ENCODE measurements at places on chromosomes 1 and 21.

DNA sequence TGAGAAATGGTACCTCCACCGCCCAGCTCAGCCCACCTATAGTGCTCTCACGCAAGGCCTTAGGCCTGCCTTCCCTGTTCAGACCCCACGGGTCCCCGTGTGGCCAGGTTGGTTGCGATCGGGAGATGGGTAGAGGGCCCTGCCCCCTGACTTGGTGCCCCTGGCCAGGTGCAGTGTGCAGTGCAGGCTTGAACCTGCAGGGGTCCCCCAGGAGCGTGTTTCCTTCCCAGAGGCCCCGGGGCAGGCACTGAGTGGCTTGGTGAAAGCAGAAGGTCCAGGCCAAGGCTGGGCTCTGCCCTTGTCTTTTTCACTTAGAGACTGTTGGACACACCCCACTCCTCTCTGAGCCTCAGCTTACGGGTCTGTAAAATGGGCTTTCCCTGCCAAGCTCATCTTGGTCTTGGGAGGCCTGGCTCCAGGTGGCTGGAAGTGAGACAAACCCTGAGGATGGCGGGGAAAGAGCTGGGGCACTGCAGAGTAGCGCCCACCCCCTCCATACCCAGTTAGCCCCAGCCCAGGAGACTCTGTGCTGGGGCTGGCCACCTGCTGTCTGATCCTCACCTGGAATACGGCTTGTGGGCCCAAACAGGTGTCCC, 9.3 kb upstream of the HES5 start:
- H3K36me3 ChIP-seq = no peaks in the 10 kb centered on the region
- no peak overlapping the region for H3K27ac ChIP-seq
- H3K27me3 ChIP-seq = peaks cover 7% of the 10 kb centered on the region
- H3K4me1 ChIP-seq = peaks cover 8% of the 10 kb centered on the region

GRCh38 chr1:118481126-118481525, 296.1 kb upstream of the SPAG17 start:
- DNase-seq = no peak
- no peak overlapping the region for H3K4me3 ChIP-seq
- no peaks in the 10 kb centered on the region for H3K4me1 ChIP-seq
- H3K36me3 ChIP-seq = no peaks in the 10 kb centered on the region
- no peaks in the 10 kb centered on the region for H3K27me3 ChIP-seq
- H3K27ac ChIP-seq = no peak overlapping the region

GRCh38 chr1:206723805-206724472, 39.2 kb downstream of the MAPKAPK2 start:
- H3K4me1 ChIP-seq = peaks cover 74% of the 10 kb centered on the region
- no peaks in the 10 kb centered on the region for H3K27me3 ChIP-seq
- no peak overlapping the region for H3K4me3 ChIP-seq
- no peak for DNase-seq
- peaks cover 10% of the 10 kb centered on the region for H3K36me3 ChIP-seq

GRCh38 chr21:39040494-39041110, 142.6 kb downstream of the PSMG1 start:
- peaks cover 8% of the 10 kb centered on the region for H3K4me1 ChIP-seq
- no peak overlapping the region for H3K4me3 ChIP-seq
- H3K36me3 ChIP-seq = no peaks in the 10 kb centered on the region
- no peak overlapping the region for H3K27ac ChIP-seq

- H3K36me3 ChIP-seq = no peaks in the 10 kb centered on the region
- H3K27me3 ChIP-seq = no peaks in the 10 kb centered on the region
- H3K27ac ChIP-seq = peak overlapping the region; percentile 57
- H3K4me1 ChIP-seq = peaks cover 11% of the 10 kb centered on the region
Measured at GRCh38 chr21:23887725-23888306, 1719.5 kb downstream of the MRPL39 start.

GRCh38 chr1:94709891-94710581, 110.1 kb upstream of the SLC44A3 start:
- H3K27ac ChIP-seq = no peak overlapping the region
- H3K4me3 ChIP-seq = no peak overlapping the region
- peaks cover 1% of the 10 kb centered on the region for H3K4me1 ChIP-seq
- no peak for DNase-seq

GRCh38 chr1:19743180-19743579, 56.5 kb downstream of the TMCO4 start:
- peaks cover 70% of the 10 kb centered on the region for H3K36me3 ChIP-seq
- H3K4me3 ChIP-seq = no peak overlapping the region
- no peaks in the 10 kb centered on the region for H3K4me1 ChIP-seq
- no peak overlapping the region for H3K27ac ChIP-seq

GRCh38 chr1:165827268-165828102, at the start of gene UCK2:
UCK2 (plus strand) TSS chr1:165827614; CDS start chr1:165827834, 220 bp downstream.
- H3K27me3 ChIP-seq = no peaks in the 10 kb centered on the region
- DNase-seq = peak; percentile 86
- peaks cover 40% of the 10 kb centered on the region for H3K36me3 ChIP-seq
- peak within 1 kb of the TSS; percentile 94 for H3K4me3 ChIP-seq
- H3K4me1 ChIP-seq = peaks cover 26% of the 10 kb centered on the region

DNA sequence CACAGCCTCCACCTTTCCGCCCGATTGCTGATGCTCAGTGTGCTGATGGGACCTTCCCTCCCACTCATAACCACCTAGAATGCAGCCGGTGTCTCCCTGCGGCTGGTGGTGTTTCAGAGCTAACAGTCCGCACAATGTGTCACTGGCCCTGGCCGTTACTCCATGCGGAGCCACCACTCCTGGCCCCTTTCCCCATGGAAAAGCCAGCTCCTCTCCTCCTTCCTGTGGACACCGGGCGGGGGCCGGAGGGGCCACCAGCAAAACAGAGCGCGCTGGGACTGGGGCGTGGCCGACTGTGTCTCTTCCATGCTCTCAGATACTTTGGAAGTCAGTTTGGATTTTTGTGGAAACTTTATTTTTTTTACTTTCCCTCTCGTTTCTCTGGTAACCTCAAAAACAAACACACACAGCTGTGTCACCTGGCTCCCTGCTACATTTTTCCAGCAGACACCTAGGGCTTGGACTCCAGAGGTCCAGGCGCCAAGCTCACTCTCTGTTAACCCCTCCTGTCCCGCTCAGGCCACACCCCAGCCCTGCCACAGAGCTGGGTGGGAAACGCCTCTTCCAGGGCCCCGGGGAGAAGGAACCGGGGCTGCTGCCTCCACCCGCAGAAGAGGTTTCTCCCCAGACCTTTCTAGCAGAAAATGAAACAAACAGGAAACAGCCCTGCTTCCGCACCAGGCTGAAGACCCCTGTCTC, 32.5 kb upstream of the COL6A2 start:
- H3K36me3 ChIP-seq = no peaks in the 10 kb centered on the region
- H3K27ac ChIP-seq = no peak overlapping the region
- peaks cover 54% of the 10 kb centered on the region for H3K27me3 ChIP-seq
- peaks cover 22% of the 10 kb centered on the region for H3K4me1 ChIP-seq

- DNase-seq = no peak
- no peak overlapping the region for H3K4me3 ChIP-seq
- H3K27me3 ChIP-seq = no peaks in the 10 kb centered on the region
- H3K27ac ChIP-seq = no peak overlapping the region
Measured at GRCh38 chr1:56148326-56149193, 430.8 kb downstream of the PLPP3 start.

DNA sequence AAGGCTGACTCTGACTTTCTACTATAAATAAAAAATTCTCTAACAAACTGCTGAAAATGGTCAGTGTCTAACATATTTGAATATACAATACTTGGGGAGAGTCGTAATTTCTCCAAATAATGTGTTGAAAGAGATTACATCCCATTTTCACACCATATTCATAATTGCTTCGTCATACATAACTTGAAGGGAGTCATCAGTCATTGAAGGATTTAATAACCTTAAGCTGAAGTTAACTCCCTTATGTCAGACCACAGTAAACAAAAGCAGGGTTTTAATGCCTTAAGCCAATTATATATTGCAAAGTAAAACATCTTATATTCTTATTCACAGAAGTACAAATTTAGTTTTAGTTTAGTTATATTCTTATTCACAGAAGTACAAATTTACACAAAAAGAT, 129.9 kb downstream of the RERE start:
- no peak overlapping the region for H3K27ac ChIP-seq
- no peaks in the 10 kb centered on the region for H3K36me3 ChIP-seq

GRCh38 chr1:88618331-88618730, 65.7 kb upstream of the PKN2 start:
- no peaks in the 10 kb centered on the region for H3K4me1 ChIP-seq
- H3K4me3 ChIP-seq = no peak overlapping the region
- peaks cover 6% of the 10 kb centered on the region for H3K27me3 ChIP-seq
- no peak for DNase-seq
- H3K36me3 ChIP-seq = peaks cover 9% of the 10 kb centered on the region

DNA sequence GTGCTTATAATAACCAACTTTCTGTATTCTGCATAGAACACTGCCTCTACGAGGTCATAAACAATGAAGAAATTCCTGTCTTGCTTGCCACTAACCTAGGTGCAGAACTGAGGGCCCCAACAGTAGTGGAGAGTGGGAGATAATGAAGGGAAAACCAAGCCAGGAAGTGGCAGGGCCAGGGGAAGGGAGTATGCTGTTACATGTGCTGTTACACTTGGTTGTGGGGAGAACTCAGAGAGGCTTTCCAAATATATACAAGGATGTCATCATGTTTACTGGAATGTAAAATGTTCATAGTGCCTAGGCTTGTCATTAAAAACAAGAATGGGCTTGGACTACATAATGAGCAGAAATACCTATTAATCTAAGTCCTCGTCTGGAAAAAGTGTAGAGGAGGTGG, 31.1 kb downstream of the NHLH2 start:
- DNase-seq = no peak
- peaks cover 25% of the 10 kb centered on the region for H3K27me3 ChIP-seq
- H3K27ac ChIP-seq = no peak overlapping the region
- no peaks in the 10 kb centered on the region for H3K36me3 ChIP-seq
- H3K4me3 ChIP-seq = no peak overlapping the region
